ENCODE measurements at places on chromosomes 1 and 21. TPM values are rescaled to one million over a fixed set of nuclear protein-coding genes. Genes with fewer than 3 reads are reported as not detected.

DNA sequence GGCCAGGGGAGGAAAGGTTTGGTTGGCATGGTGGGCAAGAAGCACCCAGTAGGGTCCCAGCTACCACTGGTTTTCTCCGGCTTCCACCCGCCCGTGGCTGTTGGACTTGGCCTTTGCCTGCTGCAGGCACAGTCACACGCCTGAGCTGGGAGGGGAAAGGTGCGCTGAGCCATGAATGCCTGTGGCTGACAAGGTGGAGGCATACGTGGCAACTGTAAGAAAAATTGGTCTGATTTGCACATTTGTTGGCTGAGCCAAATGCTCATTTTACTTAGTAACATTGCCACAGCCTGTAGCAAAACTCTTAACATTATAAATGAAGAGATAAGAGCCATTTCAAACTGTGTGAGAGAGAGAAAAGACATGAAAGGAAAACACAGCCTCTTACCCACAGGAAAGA is 191.6 kb downstream of the PTPRC start:
- H3K4me1 ChIP-seq = no peaks in the 10 kb centered on the region
- no peak overlapping the region for H3K4me3 ChIP-seq
- no peak overlapping the region for H3K27ac ChIP-seq

DNA sequence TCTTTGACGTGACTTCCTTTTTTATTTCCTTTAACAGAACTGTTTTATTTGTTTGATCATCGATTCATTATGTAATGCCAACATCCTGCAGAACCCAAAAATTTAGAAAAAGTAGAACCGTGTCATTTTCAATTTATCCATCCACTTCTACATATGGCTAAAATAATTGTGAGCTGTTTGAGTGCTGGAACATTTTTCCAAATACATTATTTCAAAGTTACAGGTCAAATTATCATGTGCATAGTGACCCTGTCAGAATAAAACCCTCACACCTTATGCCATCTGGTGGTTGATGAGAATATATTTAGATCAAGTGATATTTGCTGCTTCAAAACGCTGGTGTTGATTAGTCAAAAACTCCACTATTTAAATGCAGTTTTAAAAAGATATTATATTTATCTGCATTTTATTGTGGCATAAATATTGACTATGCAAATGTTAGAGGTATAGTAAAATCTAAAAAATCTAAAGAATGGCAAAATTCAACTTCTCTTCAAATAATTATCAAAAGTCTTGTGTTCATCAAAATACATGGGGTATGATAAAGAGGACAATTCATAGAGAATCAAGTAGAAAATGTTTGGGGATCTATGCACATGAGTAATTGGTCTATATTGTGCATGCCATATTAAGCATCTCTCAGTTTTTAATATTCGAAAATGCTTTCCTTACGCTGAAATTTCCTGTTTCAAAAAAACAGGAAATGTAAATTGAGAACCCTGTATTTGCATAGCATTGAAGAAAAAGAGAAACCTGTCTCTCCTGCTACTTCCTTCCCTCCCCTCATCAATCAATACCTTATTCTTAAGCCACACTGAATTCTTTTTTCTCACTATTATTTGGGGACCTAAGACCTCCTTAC is 39.7 kb downstream of the UBE2U start:
- peaks cover 13% of the 10 kb centered on the region for H3K27me3 ChIP-seq
- H3K4me3 ChIP-seq = no peak overlapping the region
- H3K36me3 ChIP-seq = no peaks in the 10 kb centered on the region
- no peak for DNase-seq
- peaks cover 18% of the 10 kb centered on the region for H3K4me1 ChIP-seq

DNA sequence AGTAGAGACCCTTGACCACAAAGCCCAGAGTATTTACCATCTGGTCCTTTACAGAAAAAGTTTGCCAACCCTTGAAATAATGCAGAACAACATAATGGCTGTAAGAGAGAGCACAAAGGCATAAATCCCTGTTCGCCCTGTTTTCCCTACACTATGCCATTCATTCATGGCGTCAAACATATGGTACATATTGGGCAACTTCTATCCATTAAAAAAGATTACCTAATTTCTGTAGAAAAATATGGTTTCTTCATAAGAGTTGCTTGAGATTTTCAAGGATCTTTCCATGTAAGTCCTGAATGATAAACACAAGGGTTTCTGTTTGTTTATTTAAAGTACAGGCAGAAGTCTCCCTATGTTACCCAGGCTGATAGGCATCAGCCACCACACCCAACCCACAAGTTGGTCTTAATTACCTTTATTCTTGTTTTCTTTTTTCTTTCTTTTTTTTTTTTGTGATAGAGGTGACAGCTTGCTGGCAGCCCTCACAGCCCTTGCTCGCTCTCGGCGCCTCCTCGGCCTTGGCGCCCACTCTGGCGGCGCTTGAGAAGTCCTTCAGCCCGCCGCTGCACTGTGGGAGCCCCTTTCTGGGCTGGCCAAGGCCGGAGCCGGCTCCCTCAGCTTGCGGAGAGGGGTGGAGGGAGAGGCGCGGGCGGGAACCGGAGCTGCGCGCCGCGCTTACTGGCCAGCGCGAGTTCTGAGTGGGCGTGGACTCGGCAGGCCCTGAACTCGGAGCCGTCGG is 68.3 kb upstream of the NR5A2 start:
- no peaks in the 10 kb centered on the region for H3K4me1 ChIP-seq
- H3K36me3 ChIP-seq = no peaks in the 10 kb centered on the region

DNA sequence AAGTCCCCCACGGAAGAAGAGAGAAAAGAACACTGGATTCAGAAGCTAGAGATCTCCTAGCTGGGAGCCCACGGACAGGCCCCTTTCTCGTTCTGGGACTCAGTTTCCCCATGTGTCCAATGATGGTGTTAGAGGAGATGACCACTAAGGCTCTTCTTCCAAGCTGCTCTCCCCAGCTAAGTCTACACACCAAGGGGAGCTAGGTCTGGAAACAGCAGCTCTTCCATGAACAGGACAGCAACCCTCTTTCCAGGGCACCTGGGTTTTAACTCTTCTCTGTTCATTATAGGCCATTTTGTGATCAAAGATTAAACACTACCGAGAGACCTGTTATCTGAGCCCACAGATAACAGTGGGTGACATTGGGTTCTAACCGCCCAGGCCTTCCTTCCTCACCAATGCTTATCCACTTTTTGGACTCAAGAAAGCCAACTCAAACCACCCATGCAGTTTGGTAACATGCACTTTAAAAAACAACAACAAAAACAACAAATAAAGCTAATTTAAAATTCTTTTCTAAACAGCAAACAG is 85.9 kb downstream of the MRPL37 start:
- H3K27me3 ChIP-seq = no peaks in the 10 kb centered on the region
- peak overlapping the region; percentile 50 for H3K4me3 ChIP-seq
- peaks cover 73% of the 10 kb centered on the region for H3K4me1 ChIP-seq

- no peaks in the 10 kb centered on the region for H3K36me3 ChIP-seq
- no peak overlapping the region for H3K4me3 ChIP-seq
- no peak overlapping the region for H3K27ac ChIP-seq
- DNase-seq = no peak
- H3K4me1 ChIP-seq = no peaks in the 10 kb centered on the region
- no peaks in the 10 kb centered on the region for H3K27me3 ChIP-seq
Measured at GRCh38 chr1:201774224-201774982, 54.6 kb upstream of the IPO9 start.

- no peak for DNase-seq
- H3K4me1 ChIP-seq = no peaks in the 10 kb centered on the region
- no peaks in the 10 kb centered on the region for H3K27me3 ChIP-seq
- H3K36me3 ChIP-seq = no peaks in the 10 kb centered on the region
- H3K27ac ChIP-seq = no peak overlapping the region
- no peak overlapping the region for H3K4me3 ChIP-seq
Measured at GRCh38 chr21:39891111-39891510, 23.9 kb downstream of the PCP4 start.

DNA sequence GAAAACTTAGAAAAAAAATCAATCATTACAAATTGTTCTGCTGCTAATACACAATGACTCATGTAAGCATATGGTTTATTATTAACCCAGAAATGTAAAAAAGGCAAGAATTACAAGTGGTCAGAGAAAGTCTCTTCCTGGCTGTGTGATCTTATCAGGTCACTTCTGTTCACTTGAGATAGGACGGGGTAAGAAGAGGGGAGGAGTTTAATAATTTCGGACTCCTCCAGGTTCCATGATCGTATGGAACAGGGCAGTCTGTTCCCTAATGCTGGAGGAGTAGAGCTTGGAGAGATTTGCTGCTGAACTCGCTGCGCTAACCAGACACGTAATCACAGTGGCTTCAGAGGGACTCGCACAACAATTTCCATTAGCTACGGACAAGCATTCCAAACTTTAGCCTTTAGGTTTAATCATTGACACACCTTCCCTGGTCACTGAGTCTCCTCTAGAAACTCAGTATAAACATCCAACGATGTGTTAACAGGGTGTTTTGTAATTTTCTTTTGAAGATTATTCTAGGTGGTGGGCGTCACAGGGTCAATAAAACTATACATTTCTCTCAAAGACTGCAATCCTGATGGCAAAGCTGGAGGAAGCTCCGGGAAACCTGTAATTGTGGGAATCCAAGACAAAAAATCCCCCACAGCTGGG is 1.3 kb downstream of the CRYZ start:
- no peak overlapping the region for H3K4me3 ChIP-seq
- peaks cover 24% of the 10 kb centered on the region for H3K36me3 ChIP-seq
- DNase-seq = no peak
- H3K4me1 ChIP-seq = peaks cover 44% of the 10 kb centered on the region
- no peak overlapping the region for H3K27ac ChIP-seq

DNA sequence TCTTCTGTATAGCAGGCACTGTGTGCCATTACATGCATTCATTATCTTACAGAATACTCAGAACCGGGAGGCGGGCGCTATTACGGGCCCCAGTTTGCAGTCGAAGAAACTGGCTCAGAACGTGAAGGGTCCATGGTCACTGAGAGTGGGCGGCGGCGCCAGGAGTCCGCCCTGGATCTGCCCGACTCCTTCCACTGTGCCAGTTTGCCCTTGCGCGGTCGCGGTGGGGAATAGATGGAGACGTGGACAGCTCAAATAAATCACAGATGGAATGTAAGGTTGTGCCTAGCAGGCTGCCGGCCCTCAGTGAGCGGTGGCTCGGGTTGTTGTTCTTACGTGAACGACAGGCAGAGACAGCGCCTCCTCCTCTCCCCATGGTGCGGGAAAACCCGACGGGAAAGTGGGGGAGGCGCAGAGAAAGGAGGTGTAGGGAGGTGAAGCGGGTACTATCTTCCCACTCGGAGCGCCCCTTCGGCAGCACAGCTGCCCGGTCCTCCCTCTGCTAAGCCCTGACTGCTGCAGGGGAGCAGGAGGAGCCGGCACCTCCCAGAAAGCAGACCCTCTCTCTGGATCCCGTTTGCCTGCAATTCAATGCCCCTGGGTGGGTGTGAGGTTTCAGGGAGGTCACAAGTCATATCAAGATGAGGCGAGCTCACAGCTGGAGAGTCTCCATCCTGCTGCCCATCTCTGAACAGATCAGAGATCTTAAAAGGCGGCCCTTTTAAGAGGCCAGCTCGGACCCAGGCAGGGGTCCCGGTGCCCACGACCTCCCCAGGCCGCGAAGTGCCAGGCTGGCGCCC is 1.1 kb downstream of the COL9A2 start:
- peak overlapping the region; percentile 85 for H3K4me3 ChIP-seq
- H3K27me3 ChIP-seq = peaks cover 9% of the 10 kb centered on the region
- peaks cover 2% of the 10 kb centered on the region for H3K36me3 ChIP-seq
- H3K27ac ChIP-seq = peak overlapping the region; percentile 56

GRCh38 chr1:162136760-162137159 is 67.3 kb downstream of the NOS1AP start:
- H3K4me1 ChIP-seq = no peaks in the 10 kb centered on the region
- DNase-seq = no peak
- H3K27ac ChIP-seq = no peak overlapping the region
- H3K27me3 ChIP-seq = peaks cover 24% of the 10 kb centered on the region
- H3K4me3 ChIP-seq = no peak overlapping the region

GRCh38 chr1:33872683-33873082 is 8.8 kb downstream of the HMGB4 start:
- H3K27me3 ChIP-seq = peaks cover 11% of the 10 kb centered on the region
- H3K36me3 ChIP-seq = no peaks in the 10 kb centered on the region
- no peak overlapping the region for H3K4me3 ChIP-seq
- H3K27ac ChIP-seq = no peak overlapping the region
- no peak for DNase-seq

- H3K27ac ChIP-seq = no peak overlapping the region
- no peak for DNase-seq
- peaks cover 32% of the 10 kb centered on the region for H3K4me1 ChIP-seq
- H3K36me3 ChIP-seq = peaks cover 24% of the 10 kb centered on the region
- peaks cover 43% of the 10 kb centered on the region for H3K27me3 ChIP-seq
Measured at GRCh38 chr1:229437443-229437842, 3.5 kb upstream of the ACTA1 start.

DNA sequence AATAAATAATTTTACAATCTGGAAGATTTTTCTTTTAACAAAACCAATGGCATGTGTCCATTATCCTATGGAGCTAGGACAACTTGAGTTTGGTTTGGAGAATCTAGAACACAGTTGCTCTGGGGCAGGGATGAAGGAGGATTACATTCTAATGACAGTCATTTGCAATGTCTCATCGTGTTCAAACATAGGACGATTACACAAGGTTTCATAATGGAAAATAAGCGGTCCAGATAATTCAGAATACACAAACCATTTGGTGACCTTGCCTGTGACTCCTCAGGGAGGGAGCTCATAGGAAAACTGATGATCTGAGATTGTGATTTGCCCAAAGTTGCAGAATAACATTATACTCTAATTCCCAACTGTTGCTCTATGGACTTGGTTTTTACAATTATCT is 27.6 kb upstream of the RGL1 start:
- H3K27ac ChIP-seq = no peak overlapping the region
- DNase-seq = no peak
- H3K36me3 ChIP-seq = peaks cover 5% of the 10 kb centered on the region
- no peaks in the 10 kb centered on the region for H3K4me1 ChIP-seq
- no peak overlapping the region for H3K4me3 ChIP-seq

- no peak overlapping the region for H3K27ac ChIP-seq
- DNase-seq = no peak
- peaks cover 7% of the 10 kb centered on the region for H3K36me3 ChIP-seq
Measured at GRCh38 chr1:54107131-54107530, 45.7 kb downstream of the CDCP2 start.

The COL24A1 gene
- total RNA-seq = not detected

The STUM gene
- total RNA-seq = not detected

The NBPF10 gene
- 1.5 TPM for total RNA-seq

The C1orf115 gene
- 0.73 TPM for total RNA-seq

The GJC2 gene
- 0.41 TPM for total RNA-seq

The DYNLT5 gene
- not detected for total RNA-seq

The PIGR gene
- total RNA-seq = 0.10 TPM

The CNTN2 gene
- not detected for total RNA-seq
